ENCODE measurements at places on chromosomes 6 and 20.

DNA sequence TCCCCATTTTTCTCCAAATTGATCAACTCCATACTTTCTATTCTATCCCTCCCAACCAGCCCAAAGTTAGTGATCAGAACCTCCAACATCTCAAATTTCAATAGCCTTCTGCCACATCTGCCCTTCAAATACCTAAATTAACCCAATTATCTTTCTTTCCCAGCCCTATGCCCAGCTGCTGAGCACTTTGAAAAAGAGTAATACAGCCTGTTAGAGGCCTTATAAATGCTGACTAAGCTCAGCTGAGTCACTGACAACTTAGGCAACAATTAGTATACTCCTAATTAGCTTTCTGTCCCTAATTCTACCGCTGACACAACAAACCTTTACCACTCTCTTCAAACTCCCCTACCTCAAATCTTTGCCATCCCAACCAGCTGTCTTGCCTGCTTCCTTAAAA lies 23.5 kb downstream of the RUNX2 start:
- H3K4me1 ChIP-seq = no peaks in the 10 kb centered on the region
- no peaks in the 10 kb centered on the region for H3K36me3 ChIP-seq
- no peaks in the 10 kb centered on the region for H3K27me3 ChIP-seq
- no peak for DNase-seq
- H3K4me3 ChIP-seq = no peak overlapping the region

- H3K27ac ChIP-seq = no peak overlapping the region
- H3K4me1 ChIP-seq = no peaks in the 10 kb centered on the region
- no peak for DNase-seq
- no peak overlapping the region for H3K4me3 ChIP-seq
These were observed 70.1 kb downstream of the RAMACL start for GRCh38 chr6:166516251-166516884.

- H3K27ac ChIP-seq = no peak overlapping the region
- no peak overlapping the region for H3K4me3 ChIP-seq
- H3K27me3 ChIP-seq = no peaks in the 10 kb centered on the region
- peak; percentile 41 for DNase-seq
- H3K36me3 ChIP-seq = no peaks in the 10 kb centered on the region
These were observed 6.3 kb upstream of the TGM3 start for GRCh38 chr20:2289475-2289874.

- DNase-seq = no peak
- no peaks in the 10 kb centered on the region for H3K36me3 ChIP-seq
- H3K4me3 ChIP-seq = no peak overlapping the region
These were observed 64.5 kb upstream of the SNX9 start for GRCh38 chr6:157758516-157759023.

- no peaks in the 10 kb centered on the region for H3K36me3 ChIP-seq
- H3K4me1 ChIP-seq = peaks cover 10% of the 10 kb centered on the region
- H3K4me3 ChIP-seq = peak overlapping the region; percentile 29
- peak; percentile 56 for DNase-seq
- H3K27me3 ChIP-seq = no peaks in the 10 kb centered on the region
These were observed 182.7 kb upstream of the OLIG3 start for GRCh38 chr6:137676888-137677287.

DNA sequence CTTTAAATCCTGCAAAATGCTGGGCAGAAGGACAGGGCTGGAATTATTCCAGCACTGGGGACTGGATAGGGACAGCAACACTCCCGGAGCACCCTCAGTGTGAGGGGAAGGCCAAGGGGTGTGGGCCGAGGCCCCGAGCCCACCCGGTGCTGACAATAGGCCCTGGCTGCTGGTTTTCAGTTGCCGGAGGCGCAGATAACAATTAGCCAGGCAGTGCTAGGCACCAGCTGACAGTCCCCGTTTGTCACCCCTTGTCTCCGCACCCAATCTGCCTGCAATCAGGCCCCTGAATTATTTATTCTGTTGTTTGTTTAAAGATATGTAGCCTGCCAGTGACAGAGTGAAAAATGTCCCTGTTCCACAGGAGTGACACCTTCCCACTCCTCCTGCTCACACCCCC lies 120.0 kb downstream of the GRM4 start:
- no peak overlapping the region for H3K4me3 ChIP-seq
- DNase-seq = no peak
- no peak overlapping the region for H3K27ac ChIP-seq
- peaks cover 91% of the 10 kb centered on the region for H3K27me3 ChIP-seq

- no peaks in the 10 kb centered on the region for H3K4me1 ChIP-seq
- no peaks in the 10 kb centered on the region for H3K36me3 ChIP-seq
- H3K27me3 ChIP-seq = no peaks in the 10 kb centered on the region
- DNase-seq = no peak
These were observed 375.5 kb downstream of the UTRN start for GRCh38 chr6:144660561-144661115.

- no peak for DNase-seq
- no peaks in the 10 kb centered on the region for H3K4me1 ChIP-seq
- H3K27ac ChIP-seq = no peak overlapping the region
- H3K36me3 ChIP-seq = no peaks in the 10 kb centered on the region
- no peak overlapping the region for H3K4me3 ChIP-seq
These were observed 91.5 kb upstream of the ZNF217 start for GRCh38 chr20:53685070-53685595.

DNA sequence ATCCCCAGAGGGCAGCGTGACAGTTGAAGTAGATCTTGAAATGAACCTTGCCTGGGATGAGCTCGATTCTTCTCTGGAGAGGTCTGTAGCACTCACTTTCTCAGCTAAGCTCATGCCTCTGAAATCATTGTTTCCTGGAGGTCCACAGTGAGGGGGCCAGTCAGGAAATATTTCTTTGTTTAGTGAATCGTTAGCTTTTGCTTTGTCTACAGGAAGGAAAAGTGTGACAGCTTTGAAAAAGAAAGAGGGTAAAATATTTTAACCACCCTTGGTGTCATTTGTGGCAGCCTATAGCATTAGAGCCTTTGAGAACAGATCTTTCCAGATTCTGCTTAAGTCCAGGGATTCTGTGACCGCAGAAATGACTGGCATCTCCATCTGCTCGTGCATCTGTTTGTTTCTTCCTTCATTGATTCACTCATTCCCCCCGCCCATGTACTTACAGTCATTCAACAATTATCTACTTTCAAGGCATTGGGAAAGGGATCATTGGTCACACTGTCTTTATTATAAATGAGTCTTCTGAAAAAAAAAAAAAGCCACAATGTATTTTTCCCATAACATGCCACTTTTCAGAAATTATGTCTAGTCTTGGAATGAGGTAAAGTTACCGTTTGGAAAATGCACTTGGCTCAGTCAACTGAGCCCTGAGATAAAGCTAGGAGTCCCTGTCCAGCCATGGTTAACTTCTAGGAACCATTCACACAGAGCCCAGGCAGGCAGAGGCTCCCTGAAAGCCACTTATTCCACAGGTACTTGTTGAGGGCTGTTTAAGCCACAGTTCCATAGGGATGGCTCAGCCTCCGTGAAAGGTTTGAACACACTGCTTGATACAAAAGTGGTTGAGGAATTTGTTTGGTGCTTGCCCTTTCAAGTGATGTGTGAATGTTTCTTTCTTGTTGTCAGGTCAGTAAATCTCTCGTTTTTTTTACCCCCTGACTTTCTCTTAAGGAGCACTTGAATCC lies 86.0 kb downstream of the TIAM2 start:
- no peak overlapping the region for H3K4me3 ChIP-seq
- H3K27ac ChIP-seq = no peak overlapping the region
- H3K27me3 ChIP-seq = no peaks in the 10 kb centered on the region
- H3K4me1 ChIP-seq = no peaks in the 10 kb centered on the region

GRCh38 chr20:47440857-47441773 lies 60.6 kb upstream of the NCOA3 start:
- no peaks in the 10 kb centered on the region for H3K4me1 ChIP-seq
- no peak overlapping the region for H3K27ac ChIP-seq
- DNase-seq = no peak
- no peaks in the 10 kb centered on the region for H3K36me3 ChIP-seq
- no peak overlapping the region for H3K4me3 ChIP-seq

DNA sequence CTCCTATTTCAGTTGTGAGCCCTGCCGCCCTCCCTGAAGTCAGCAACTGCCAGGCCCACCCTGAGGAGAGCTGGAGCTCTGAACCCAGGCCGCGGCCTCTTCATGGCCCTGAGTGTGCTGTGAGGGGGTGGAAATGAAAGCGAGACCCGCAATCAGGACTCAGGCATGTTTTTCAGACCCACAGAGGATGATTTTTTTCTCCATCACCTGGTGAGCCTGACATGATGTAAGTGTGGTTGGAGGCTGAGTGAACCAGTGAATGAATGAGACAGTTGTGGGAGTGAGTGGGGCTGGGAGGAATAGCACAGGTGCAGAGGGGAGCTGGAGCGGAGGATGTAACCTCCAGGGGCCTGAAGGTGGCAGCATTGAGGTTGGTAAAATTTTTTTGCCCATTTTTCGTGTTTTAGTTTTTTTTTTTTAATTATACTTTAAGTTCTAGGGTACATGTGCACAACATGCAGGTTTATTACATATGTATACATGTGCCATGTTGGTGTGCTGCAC lies 18.3 kb downstream of the RAET1L start:
- peaks cover 14% of the 10 kb centered on the region for H3K27me3 ChIP-seq
- no peak overlapping the region for H3K4me3 ChIP-seq
- DNase-seq = peak; percentile 16
- H3K27ac ChIP-seq = no peak overlapping the region
- 0 out of 2 replicates have a peak, but pooled peaks cover 4% of the 10 kb centered on the region for H3K4me1 ChIP-seq

GRCh38 chr6:82372656-82373055 lies 9.0 kb downstream of the TPBG start:
- no peaks in the 10 kb centered on the region for H3K36me3 ChIP-seq
- no peaks in the 10 kb centered on the region for H3K4me1 ChIP-seq
- no peaks in the 10 kb centered on the region for H3K27me3 ChIP-seq
- no peak overlapping the region for H3K4me3 ChIP-seq
- DNase-seq = no peak
- H3K27ac ChIP-seq = no peak overlapping the region

- H3K4me1 ChIP-seq = no peaks in the 10 kb centered on the region
- H3K27me3 ChIP-seq = no peaks in the 10 kb centered on the region
- H3K36me3 ChIP-seq = no peaks in the 10 kb centered on the region
These were observed 33.5 kb upstream of the CD93 start for GRCh38 chr20:23119456-23120216.

DNA sequence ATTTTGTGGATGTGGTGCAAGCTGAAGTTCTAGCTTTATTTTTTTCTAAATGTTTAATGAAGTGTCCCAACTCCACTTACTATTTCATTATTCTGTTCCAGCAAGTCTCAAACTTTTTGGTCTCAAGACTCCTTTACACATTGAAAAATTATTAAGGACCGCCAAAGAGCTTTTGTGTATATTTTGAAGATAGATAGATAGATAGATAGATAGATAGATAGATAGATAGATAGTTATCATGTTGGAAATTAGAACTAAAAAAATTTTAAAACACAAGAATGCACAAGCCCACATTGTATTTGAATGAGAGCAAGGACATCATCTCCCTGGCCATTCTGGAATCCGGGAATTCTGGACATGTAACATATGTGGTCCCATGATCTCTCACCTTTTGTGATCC lies 181.2 kb upstream of the SNX9 start:
- H3K36me3 ChIP-seq = no peaks in the 10 kb centered on the region
- no peak overlapping the region for H3K27ac ChIP-seq
- no peaks in the 10 kb centered on the region for H3K27me3 ChIP-seq

- no peaks in the 10 kb centered on the region for H3K36me3 ChIP-seq
- no peak for DNase-seq
- no peak overlapping the region for H3K4me3 ChIP-seq
These were observed 119.7 kb downstream of the ADGRG6 start for GRCh38 chr6:142421285-142422117.

DNA sequence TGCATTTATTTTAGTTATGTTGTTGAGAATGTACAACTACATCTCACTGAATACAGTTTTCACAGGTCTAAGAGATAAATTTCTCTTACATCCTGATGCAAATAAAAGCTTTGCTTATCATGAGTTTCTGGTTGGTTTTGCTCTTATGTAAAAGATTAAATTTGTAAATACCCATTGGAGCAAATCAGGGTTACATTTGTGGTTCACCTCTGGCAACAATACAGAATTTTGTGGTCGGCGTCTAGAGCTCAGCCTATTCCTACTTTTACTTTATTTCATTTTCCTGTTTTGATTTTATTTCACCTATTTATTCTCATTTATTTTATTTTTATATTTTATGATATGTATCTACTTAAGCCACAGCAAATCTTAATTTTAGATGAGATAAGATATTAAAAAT lies 271.9 kb upstream of the MARCKS start:
- no peaks in the 10 kb centered on the region for H3K4me1 ChIP-seq
- no peaks in the 10 kb centered on the region for H3K27me3 ChIP-seq
- DNase-seq = no peak
- H3K27ac ChIP-seq = no peak overlapping the region
- no peaks in the 10 kb centered on the region for H3K36me3 ChIP-seq

GRCh38 chr20:60570481-60571277 lies 612.5 kb downstream of the CDH26 start:
- DNase-seq = no peak
- no peaks in the 10 kb centered on the region for H3K4me1 ChIP-seq
- no peak overlapping the region for H3K27ac ChIP-seq
- H3K4me3 ChIP-seq = no peak overlapping the region
- no peaks in the 10 kb centered on the region for H3K27me3 ChIP-seq

- H3K36me3 ChIP-seq = no peaks in the 10 kb centered on the region
- DNase-seq = no peak
- H3K27ac ChIP-seq = no peak overlapping the region
- 0 out of 2 replicates have a peak, but pooled peaks cover 3% of the 10 kb centered on the region for H3K4me1 ChIP-seq
- H3K27me3 ChIP-seq = no peaks in the 10 kb centered on the region
These were observed 23.1 kb upstream of the ZMYND8 start for GRCh38 chr20:47379433-47380150.

GRCh38 chr6:25369036-25369432 lies 89.9 kb downstream of the CARMIL1 start:
- peaks cover 51% of the 10 kb centered on the region for H3K4me1 ChIP-seq
- no peaks in the 10 kb centered on the region for H3K36me3 ChIP-seq
- no peaks in the 10 kb centered on the region for H3K27me3 ChIP-seq

GRCh38 chr6:55445648-55446204 lies 118.5 kb downstream of the GFRAL start:
- 0 out of 2 replicates have a peak, but pooled peaks cover 3% of the 10 kb centered on the region for H3K4me1 ChIP-seq
- no peaks in the 10 kb centered on the region for H3K27me3 ChIP-seq
- no peak overlapping the region for H3K4me3 ChIP-seq

DNA sequence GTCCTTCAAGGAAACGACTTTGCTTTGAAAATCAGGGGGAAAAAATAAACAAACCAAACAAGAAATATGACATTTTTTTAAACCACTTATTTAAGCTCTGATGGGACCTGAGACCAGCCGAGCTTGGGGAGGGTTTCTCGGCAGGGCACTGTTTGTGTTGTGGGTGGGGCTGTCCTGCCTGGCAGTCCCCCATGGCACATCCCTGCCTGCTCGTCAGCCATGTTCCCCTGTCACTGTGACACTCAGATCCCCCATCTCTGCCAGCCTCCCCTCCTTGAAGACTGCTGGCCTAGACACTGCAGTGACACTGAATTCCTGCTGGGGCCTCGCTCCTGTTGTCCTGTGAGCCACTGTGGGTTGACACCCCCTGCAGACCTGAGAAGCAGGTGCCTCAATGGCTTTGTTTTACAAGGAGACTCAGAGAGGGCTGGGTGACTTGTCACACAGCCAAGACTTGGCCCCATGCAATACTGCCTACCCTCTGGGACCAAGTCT lies 95.1 kb upstream of the PTPN1 start:
- H3K4me3 ChIP-seq = no peak overlapping the region
- no peaks in the 10 kb centered on the region for H3K36me3 ChIP-seq
- H3K27me3 ChIP-seq = peaks cover 83% of the 10 kb centered on the region
- no peak for DNase-seq
